ENCODE measurements at places on chromosomes 13 and 19. TPM values are rescaled to one million over a fixed set of nuclear protein-coding genes. Genes with fewer than 3 reads are reported as not detected.
A peak's percentile ranks its signal among the peaks of the same experiment; 100 is the strongest.

CLDN10 gene
- not detected for polyA plus RNA-seq

NCAN gene
- 0.06 TPM for polyA plus RNA-seq

ADGRE1 gene
- not detected for polyA plus RNA-seq

SLC5A5 gene
- 1.3 TPM for polyA plus RNA-seq

MBD3L2 gene
- polyA plus RNA-seq = not detected

GPR4 gene
- polyA plus RNA-seq = 3.2 TPM

DNA sequence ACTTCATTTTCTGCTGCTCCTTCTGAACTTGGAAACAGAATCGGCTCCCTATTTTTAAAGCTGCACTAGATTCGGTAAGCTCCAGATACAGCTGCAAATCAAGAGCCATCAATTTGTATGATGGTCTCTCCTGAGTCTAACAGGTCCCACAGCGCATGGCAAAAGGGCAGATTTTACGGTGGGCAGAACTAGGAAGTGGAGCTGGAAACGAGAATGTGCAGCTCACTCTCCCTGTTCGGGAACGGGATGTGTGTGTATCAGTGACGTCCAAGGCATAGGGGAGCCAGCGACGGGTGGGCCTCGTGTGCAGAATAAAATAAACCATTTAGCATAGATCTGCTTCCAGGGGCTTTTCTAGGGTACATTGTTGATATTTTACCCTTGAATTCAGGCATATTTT, 74.2 kb downstream of the COL4A1 start:
- peak; percentile 55 for DNase-seq

DNA sequence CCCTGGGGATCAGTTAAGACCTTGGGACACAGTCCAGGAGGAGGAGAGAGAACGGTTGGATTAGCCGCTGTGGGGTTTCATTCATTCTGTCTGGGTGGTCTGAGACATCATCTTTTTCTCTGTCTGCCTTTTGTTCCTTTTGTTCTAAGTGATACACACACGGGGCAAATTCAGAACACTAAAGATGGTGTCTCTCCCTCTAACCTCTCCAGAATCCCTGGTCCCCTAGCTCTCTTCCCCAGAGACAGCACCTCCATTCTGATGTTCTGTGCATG, 5.0 kb downstream of the BICRA start:
- DNase-seq = no peak

DNA sequence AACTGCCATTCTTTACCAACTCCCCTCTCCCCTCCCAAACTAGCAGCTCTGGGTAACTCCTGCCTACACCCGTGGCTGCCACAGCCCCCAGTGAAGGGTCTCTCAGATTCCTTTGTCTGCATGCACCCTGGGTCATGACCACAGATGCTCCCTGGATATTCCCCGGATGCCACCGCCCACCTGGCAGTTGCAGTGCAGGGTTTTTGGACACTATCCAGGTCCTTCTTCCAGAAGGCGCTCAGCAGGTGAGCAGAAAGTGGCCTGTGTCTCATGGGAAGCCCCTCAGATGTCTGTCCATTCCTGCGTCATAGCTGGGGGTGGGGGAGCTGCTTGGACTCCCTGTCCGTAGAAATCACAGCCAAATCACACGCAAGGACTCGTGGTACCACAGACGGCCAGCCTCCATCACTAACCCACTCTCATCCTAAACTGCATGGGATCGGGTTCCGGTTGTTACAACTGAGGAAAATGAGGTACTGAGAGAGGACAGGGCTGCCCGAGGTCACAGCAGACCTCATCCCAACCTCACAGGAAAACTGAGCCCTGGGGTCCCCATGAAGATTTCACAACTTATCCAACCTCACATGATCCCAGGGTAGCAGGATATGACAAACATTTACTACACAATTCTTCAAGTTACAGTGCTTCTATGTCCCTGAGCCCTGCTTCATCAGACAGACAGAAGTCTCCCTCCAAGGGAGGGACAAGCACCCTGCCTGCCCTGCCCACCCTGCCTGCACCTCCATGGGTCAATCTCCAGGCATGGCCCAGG, 38.6 kb downstream of the ELL start:
- no peak for DNase-seq

DNA sequence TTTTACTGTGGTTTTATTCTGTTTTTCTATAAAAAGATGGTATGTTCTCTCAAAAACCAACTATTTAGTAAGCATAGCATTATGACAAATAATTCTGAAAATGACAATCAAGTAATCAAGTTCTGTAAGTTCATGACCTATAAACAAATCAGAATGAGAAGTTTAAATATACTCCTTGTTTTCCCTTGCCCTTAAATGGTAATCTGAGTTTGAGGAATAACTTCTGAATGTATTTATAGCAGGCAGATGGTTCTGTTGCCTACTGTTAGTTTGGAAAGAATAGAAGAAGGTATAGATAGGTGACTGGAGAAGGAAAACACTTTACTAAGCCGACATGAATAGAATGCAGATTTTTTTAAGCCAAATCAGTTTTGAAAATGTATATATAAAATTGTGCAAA, 63.9 kb downstream of the POSTN start:
- no peak for DNase-seq

- peak; percentile 27 for DNase-seq
These were observed 89.4 kb downstream of the DPF1 start for GRCh38 chr19:38134540-38135149.

- DNase-seq = no peak
These were observed 1082.6 kb downstream of the EFNB2 start for GRCh38 chr13:105452895-105453294.

Measured in stomach (tissue), 19 donors.